ENCODE measurements at places on chromosomes 12 and 14. TPM values are rescaled to one million over a fixed set of nuclear protein-coding genes. Genes with fewer than 3 reads are reported as not detected.

The GSC gene
- total RNA-seq = 1.1 TPM

The ANO2 gene
- 2.6 TPM for total RNA-seq

The CTSG gene
- 1.3 TPM for total RNA-seq

The BATF gene
- total RNA-seq = 0.71 TPM

DNA sequence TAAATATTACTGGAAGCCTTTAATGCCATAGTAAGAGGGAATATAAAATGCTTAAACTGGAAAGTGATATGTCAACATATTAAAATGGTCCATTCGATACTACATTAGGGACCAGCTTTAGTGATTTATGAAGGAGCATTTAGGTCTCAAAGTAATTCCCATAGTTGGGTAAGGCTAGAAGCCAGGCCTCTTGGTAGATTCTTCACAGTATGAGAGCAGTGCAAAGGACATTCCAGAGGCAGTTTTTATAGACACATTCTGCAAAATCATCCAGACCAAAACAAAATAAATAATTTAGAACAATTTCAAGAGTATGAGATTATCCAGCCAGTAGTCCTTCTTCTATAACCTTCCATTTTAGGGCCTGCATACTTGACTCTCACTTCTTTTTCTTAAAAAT lies 142.6 kb upstream of the PDZRN4 start:
- no peaks in the 10 kb centered on the region for H3K27me3 ChIP-seq
- no peak overlapping the region for H3K27ac ChIP-seq
- DNase-seq = no peak

DNA sequence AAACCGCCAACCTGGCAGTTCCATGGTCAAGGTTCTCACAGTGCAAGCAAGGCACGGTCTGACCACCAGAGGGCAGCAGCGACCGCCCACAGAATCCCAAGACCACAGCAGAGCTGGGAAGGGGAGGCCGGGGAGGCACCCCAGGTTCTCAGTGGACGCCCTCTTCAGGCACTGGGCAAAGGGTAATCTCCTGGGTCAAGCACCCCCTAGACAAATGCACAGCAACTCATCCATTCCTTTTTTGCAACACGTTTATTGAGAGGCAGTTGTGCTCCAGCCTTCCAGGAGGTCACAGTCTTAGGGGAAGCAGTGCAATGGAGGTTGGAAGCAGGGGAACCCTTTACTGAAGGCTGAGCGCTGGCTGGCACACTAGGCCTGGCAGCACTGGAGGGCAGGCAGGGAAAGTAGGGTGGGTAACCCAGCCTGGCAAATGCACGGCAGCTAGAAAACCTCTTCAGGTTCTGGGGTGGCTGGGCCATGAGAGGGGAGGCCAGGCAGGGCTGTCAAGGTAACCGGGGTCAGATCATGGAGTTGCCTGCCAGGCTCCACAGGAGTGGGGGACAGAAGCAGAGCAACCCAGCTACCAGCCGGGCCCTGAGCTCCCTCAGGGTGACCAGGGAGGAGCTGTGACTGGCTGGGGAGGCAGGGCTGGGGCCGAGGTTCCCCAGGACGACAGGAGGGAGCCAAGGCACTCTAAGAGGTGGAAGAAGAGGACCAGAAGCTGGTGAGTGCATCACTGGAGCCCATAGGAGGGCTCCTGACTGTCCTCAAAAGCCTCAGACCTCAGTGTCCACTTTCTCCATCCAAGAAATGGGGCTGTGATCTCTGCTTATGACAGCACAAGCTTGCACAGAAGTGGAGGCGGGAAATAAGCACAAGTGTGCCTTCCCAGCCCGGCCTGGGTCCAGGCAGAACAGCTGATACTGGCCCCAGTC lies 1.8 kb upstream of the RHOF start:
- DNase-seq = peak; percentile 70
- peaks cover 53% of the 10 kb centered on the region for H3K4me1 ChIP-seq
- H3K36me3 ChIP-seq = no peaks in the 10 kb centered on the region
- H3K27me3 ChIP-seq = no peaks in the 10 kb centered on the region

GRCh38 chr14:89033756-89034155 lies 209.3 kb downstream of the TTC8 start:
- no peaks in the 10 kb centered on the region for H3K27me3 ChIP-seq
- no peak overlapping the region for H3K4me3 ChIP-seq
- H3K36me3 ChIP-seq = no peaks in the 10 kb centered on the region
- no peaks in the 10 kb centered on the region for H3K4me1 ChIP-seq
- DNase-seq = no peak

- H3K27me3 ChIP-seq = no peaks in the 10 kb centered on the region
- peaks cover 15% of the 10 kb centered on the region for H3K4me1 ChIP-seq
- H3K4me3 ChIP-seq = no peak overlapping the region
- no peak overlapping the region for H3K27ac ChIP-seq
Observed at GRCh38 chr12:108635997-108636808, 2.5 kb upstream of the SELPLG start.

DNA sequence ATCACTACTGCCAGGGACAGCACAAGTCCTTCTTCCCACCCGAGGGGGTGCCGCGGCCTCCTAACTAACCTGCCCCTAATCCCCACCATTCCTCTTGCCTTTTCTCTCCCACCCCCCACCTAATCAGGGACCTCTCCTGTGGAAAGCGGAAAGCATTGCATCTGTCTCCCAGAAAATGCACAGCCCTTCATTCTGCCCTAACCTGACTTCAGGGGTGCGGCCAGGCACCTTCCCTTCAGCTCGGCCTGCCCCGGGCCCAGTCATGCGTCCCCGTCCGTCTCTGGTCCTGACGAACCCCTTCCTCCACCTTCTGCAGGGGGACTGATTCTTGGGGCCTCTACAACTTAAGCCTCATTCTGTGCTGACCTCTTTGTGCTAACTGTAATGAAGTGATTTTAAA lies 43.9 kb upstream of the TRAF3 start:
- H3K27me3 ChIP-seq = no peaks in the 10 kb centered on the region
- DNase-seq = no peak
- no peaks in the 10 kb centered on the region for H3K4me1 ChIP-seq

DNA sequence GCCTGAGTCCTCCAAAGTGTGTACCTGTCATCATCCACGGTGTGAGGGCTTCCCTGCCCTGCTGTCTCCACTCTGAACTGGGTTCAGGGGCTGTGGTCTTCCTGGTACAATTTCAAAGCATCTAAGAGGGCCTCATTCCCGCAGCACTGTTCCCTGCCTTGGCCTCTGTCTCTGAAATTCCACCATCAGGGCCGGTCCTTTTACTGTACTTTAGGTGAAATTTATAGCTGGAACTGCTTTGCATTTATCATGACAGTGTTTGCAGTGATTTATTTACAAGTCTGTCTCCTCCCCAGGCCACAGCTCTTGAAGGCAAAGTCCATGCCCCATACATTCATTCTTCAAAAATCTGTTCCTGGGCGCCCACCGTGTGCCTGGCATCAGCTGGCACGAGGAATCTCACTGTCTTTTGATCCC lies 36.9 kb upstream of the NCOR2 start:
- no peak for DNase-seq
- H3K27ac ChIP-seq = no peak overlapping the region
- no peaks in the 10 kb centered on the region for H3K4me1 ChIP-seq
- H3K36me3 ChIP-seq = no peaks in the 10 kb centered on the region
- H3K27me3 ChIP-seq = no peaks in the 10 kb centered on the region

DNA sequence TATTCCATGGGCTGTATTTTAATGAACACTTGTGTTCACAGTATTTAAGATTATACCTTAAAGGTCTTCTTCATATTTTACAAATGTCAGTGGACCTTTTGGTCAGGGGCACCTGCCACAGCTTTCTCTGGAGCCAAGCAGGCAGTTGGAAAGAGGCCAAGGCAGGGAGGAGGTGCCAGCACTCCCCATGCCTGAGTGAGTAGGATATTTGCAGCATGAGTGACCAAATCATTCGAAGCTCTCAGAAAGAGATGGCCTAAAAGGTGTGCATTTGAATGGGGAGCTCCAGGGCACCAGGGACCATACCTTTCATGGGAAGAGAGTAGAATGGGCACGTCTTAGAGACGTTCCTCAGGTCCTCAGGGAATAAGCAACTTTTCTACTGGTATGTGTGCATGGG lies 121.6 kb downstream of the GPR135 start:
- H3K4me3 ChIP-seq = no peak overlapping the region
- no peak overlapping the region for H3K27ac ChIP-seq
- H3K4me1 ChIP-seq = peaks cover 22% of the 10 kb centered on the region
- H3K27me3 ChIP-seq = no peaks in the 10 kb centered on the region
- DNase-seq = no peak

The CRACR2A gene
- total RNA-seq = 0.94 TPM

- H3K27me3 ChIP-seq = no peaks in the 10 kb centered on the region
- no peak overlapping the region for H3K4me3 ChIP-seq
- peaks cover 86% of the 10 kb centered on the region for H3K36me3 ChIP-seq
- peak overlapping the region; percentile 10 for H3K27ac ChIP-seq
Observed at GRCh38 chr12:109518820-109519665, 41.6 kb downstream of the UBE3B start.

The GLIPR1L1 gene
- not detected for total RNA-seq

The CKB gene
- total RNA-seq = 44.5 TPM

The PPFIA2 gene
- total RNA-seq = not detected
